ENCODE measurements at places on chromosomes 6 and 20.

DNA sequence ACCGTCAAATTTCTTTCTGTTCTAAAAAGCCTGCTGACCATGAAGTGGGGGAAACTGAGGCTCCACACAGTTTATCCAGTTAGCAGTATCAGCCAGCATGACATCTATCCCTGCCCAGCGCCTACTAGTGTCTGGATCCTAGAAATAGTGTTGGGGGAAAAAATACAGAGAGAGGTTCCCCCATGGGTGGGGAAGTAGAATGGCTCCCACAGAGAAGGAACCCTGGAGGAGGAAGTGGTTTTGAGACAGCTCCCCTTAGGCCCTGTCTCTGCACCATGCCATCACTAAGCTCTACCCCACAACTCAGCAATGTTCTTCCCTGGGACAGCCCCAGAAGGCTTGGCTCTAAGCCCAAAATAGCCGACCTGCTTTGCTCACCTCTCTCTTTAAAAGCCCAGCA is 153.4 kb downstream of the MBOAT1 start:
- DNase-seq: no peak

DNA sequence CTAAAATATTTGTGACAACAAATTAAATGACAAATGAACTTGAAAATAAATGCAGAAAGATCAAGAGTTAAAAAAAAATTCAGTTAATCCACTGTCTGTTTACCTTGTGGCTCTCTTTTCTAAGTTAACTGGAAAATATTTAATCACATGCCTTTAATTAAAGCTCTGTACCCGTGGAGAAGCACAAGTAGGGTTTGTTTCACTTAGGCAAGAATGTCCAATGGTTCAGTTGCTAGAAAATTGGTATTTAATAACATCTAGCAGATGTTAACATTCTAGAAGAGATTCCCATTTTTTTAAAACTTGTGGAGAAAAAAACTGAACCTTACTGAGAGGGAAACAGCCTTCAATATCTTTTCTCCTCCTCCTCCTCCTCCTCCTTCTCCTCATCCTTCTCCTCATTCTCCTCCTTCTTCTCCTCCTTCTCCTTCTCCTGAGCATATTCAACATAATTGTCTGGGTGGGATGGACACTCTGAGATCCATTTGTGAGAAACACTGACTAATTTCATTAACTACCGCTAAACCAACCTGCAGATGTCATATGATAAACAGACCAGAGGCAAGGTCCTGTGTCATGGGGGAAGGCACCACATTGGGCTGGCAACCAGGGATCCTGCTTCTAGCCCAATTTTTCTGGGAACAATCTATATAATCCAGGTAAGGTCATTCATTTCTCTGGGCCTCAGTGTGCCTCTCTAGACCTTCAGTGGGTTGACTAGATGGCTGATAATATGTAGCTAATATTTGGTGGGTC is 44.1 kb upstream of the AKIRIN2 start:
- DNase-seq: no peak

DNA sequence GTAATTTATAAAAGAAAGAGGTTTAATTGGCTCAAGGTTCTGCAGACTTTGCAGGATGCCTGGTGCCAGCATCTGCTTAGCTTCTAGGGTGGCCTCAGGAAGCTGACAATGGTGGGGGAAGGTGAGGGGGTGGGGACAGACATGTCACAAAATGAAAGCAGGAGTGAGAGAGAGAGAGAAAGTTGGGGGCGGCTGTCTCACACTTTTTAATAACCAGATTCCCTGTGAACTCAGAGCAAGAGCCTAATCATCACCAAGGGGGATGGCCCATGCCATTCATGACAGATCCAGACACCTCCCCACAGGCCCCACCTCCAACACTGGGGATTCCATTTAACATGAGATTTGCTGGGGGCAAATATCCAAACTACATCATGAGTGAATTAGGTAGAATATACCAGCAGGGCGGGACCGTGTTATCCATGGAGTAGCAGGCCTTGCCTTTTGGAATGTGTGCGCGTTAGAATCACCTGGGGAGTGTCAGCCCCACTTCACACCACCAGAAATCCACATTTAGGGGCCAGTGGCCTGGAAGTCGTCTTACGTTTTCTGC is 258.8 kb downstream of the CDH4 start:
- DNase-seq: no peak

GRCh38 chr20:59575216-59575615 is 29.1 kb upstream of the PHACTR3 start:
- no peak for DNase-seq

DNA sequence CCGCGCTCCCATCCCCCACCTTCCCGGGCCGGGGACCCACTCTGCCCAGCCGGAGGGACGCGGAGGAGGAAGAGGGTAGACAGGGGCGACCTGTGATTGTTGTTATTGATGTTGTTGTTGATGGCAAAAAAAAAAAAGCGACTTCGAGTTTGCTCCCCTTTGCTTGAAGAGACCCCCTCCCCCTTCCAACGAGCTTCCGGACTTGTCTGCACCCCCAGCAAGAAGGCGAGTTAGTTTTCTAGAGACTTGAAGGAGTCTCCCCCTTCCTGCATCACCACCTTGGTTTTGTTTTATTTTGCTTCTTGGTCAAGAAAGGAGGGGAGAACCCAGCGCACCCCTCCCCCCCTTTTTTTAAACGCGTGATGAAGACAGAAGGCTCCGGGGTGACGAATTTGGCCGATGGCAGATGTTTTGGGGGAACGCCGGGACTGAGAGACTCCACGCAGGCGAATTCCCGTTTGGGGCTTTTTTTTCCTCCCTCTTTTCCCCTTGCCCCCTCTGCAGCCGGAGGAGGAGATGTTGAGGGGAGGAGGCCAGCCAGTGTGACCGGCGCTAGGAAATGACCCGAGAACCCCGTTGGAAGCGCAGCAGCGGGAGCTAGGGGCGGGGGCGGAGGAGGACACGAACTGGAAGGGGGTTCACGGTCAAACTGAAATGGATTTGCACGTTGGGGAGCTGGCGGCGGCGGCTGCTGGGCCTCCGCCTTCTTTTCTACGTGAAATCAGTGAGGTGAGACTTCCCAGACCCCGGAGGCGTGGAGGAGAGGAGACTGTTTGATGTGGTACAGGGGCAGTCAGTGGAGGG is 2.8 kb downstream of the SOX4 start:
- DNase-seq: peak; percentile 42

All from naive B cell (primary cell).